ENCODE measurements at places on chromosomes 16 and 17.

GRCh38 chr16:85936816-85937215, 37.9 kb downstream of the IRF8 start:
- DNase-seq = no peak

- DNase-seq = no peak
Observed at GRCh38 chr16:66374176-66374575, 7.7 kb downstream of the CDH5 start.

GRCh38 chr17:28599311-28600184, 723 bp upstream of the SPAG5 start:
- peak; percentile 87 for DNase-seq

- DNase-seq = no peak
Observed at GRCh38 chr17:65888649-65889048, 303.3 kb downstream of the CEP112 start.

DNA sequence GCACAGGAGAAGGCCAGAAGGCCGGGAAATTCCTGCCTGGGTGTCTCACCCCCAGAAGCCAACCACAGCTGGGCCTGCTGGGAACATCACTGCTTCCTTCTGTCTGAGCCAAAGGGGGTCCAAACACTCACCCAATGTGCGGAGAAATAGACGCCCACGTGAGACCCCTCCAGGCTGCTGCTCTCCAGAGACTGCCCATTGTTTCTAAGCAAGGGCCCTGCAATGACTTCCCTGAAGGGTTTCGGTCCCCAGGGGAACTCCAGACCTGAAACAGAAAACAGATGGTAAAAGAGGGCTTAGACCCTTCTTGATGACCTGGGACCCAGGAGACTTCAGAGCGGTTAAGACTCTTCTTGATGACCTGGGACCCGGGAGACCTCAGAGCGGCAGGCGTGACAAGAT, 41.3 kb downstream of the MRM3 start:
- no peak for DNase-seq

DNA sequence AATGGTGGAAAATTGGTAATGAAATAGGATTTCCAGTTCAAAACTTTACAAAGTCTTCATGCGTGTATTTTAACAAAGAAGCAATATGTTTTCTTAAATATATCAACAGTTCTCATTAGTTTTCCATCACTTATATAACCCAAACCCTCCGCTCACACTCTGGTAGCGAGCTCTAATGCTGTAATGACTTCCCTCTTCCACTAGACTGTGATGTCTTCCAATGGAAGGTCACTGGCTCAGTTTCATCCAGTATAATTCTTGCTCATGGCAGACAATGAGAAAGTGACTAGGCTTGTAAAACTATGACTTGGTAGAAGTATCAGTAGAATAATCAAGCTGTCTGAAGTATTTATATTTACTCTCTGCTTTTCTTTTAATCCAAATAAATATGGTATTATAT, 32.8 kb downstream of the NETO2 start:
- peak; percentile 6 for DNase-seq

GRCh38 chr16:30509081-30509765, 17.1 kb downstream of the ZNF768 start:
- no peak for DNase-seq

- no peak for DNase-seq
Observed at GRCh38 chr16:4763791-4764190, 3.2 kb downstream of the ZNF500 start.

DNA sequence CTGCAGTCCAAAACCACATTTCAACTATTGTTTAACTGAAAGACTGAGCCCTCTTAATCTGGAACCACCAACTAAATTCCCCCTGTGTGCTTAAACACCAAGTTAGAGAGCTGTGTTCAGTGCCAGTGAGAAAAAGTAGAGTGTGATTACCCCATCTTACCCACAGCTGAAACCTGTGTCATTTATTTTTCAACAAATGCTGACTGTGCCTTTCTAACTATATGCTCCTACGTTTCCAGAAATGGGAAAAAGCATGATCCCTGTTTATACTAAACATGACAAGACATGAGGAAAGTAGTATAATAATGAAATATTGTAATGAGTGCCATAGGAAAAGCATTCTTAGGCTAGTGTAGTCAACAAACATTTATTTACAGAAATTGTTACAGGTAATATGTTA, 7.4 kb upstream of the TOX3 start:
- no peak for DNase-seq

GRCh38 chr17:42354956-42355843, 33.0 kb downstream of the STAT3 start:
- no peak for DNase-seq

GRCh38 chr17:70366386-70366785, 197.1 kb downstream of the KCNJ2 start:
- no peak for DNase-seq

GRCh38 chr17:66620528-66620927, 214.4 kb upstream of the CACNG5 start:
- DNase-seq = no peak

DNA sequence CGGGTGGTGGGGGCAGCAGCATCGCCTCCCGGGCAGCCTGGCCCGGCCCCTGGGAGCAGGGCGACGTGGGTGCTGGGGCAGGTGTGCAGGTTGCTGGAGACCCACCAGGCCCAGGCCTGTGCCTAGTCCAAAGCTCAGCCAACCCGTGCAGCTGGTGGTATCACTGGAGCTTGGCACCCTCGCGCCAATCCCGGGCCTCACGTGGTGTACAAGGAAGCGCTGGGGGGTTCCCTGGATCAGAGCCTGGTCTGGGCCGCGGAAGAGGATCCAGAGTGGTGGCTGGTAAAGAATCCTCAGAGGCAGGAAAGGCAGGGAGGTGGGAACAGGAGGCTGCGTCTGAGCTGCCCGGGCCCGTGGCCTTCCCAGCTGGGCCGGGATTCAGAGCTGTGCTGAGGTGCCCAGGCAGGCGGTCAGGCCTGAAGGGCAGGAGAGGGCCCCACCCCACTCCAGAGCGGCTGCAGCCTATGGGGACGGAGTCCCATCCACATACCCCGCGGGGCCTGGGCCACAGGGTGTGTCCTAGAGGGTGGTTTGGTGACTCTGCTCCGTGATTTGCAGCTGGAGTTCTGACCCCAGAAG, 36.2 kb downstream of the ZFPM1 start:
- no peak for DNase-seq

DNA sequence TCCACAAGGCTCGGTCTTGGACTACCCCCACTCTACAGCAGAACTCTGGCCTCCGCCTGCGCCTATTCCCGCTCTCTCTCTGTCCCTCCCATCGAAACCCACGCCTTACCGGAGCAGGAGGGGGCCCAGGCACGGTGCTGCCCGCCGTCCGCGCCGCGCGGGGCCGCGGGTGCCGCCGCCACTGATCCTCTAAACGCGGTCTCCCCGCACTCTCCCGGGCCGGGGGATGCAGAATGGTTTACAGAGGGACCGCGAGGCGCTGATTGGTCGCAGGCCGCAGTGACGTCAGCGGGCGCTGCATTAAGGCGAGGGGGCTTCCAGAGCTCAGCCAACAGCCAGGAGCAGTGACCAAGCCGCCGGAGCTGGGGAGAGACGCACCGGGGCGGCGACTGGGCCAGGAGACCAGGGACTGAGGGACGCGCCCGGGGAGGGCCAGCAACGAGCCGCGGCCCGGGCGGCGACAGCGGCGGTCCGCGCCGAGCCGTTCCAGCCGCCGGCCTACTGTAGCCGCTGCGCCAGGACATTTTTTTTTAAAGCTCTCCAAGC, 747 bp upstream of the LHX1 start:
- no peak for DNase-seq

DNA sequence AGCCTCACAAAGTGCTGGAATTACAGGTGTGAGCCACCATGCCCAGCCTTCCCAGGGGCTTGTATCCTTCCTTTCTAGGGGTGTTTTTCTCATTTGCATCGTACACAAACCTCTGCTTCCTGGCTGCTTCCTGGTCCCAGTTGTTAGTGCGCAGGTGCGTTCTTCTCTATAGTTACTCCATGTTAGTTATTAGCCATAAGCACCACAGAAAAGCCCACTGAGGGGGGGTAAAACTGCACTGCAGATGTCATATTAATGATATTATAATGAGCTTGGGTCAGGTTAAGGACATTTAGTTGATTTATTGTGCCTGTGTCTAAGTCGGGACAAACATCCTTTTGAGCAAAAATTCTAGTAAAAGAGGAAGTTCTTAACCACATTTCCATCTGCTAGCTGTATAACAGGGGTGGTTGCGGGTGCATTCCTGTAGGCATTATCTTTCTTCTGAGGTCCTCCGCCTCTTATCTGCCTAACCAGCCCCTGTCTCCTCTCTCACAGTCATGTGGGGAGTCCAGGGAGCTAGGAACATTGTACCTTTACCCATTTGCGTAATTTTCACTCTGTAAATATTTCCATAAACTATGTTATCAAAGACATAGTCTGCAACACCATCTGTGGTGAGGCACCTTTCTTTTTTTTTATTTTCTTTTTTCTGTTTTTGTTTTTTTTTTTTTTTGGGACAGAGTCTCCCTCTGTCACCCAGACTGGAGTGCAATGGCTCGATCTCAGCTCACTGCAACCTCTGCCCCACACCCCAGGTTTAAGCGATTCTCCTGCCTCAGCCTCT, 23.6 kb upstream of the ATF7IP2 start:
- peak; percentile 20 for DNase-seq

DNA sequence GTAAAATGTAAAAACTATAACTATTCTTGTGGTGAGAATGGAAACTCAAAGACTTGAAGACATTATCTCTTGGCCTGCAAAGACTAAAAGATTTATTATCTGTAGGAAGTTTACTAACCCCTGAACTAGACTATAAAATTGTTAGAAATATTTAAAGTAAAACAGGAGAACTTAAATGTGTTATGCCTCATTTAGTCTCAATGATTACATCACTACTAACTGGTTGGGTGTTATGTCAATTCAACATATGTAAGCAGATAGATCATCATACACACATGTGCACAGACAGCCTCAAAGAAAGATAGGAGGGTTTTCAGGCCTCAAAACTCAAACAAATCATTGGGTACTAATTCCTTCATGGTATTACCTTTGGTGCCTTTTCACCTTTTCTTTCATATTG, 7.6 kb downstream of the STX8 start:
- DNase-seq = no peak

DNA sequence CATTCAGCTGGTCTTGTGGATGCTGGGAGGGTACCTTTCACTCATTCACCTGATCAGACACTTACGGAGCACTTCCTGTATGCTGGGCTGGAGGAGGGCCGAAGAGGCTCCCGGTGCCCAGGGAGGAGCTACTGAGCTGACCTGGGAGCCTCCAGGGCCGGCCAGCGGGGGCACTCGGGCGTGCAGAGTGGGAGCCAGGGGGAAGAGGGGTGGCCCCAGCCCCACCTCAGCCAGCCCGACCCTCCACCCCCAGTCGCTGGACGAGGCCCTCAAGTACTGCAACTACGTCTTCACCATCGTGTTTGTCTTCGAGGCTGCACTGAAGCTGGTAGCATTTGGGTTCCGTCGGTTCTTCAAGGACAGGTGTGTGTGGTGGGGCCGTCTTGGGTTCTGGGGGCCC, 10.3 kb downstream of the TPSG1 start:
- no peak for DNase-seq

DNA sequence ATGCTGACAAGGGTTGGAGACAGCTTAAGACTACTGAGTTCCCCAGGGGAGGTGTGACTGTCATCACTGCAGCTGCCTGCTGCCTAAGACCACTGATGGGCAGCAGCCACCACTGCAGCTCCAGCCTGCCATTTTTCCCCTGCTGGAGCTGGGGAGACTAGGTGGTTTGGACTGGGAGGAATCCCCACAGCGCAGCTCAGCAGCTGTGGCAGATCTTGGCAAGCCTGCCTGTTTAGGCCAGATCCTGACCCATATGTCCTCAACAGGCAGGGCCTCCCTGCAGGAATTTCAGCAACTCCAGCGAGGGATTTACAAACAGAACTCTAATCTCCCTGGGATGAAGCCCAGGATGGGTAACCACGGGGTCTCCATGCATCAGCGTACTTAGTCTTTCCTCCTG, 356.4 kb upstream of the TOM1L1 start:
- no peak for DNase-seq

- DNase-seq = no peak
Observed at GRCh38 chr16:79928142-79928873, 327.8 kb upstream of the MAF start.

DNA sequence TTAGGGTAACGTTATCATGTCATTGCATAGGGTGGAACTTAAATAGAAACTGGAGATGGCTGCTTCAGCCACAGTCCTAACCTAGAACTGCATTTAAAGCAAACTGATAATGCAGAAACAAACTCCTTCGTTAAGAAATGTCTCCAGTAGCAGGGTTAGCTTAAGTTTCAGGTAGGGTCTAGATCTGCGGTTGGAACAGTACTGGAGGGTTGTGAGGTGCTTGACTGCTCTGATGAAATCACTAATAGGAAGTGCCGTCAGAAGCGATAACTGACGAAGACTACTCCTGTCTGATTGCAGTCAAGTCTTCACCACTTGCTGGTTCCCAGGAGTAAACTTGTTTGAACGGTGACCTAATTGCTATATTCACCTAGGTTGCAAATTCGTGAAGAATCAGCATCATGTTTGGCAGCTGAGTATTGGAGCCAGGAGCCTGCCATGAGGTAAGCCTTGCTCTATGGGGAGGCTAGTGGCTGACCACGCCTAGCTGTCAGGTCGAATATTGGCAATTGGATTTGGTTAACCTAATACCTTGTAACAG, 24.5 kb downstream of the TRPV2 start:
- DNase-seq = peak; percentile 43

GRCh38 chr16:25633549-25633948, 58.2 kb upstream of the HS3ST4 start:
- DNase-seq = peak; percentile 6

DNA sequence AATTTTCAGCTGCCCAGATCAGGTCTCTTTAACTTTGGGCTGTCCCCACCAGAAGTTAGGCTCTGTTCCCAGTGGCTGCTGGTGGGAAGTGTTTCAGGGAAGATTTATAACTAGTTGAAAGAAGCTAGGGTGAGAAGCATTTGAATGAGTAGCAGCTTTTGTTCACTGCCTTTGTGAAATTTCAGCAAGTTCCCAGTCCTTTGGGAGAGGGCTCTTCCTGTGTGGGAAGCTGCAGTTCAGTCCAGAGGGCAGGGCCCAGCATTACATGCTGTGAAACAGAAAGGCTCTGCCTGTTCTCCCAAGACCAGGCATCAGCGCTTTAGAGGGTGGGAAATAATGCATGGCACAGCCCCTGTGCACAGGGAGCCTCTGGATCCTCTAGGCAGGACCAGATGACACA, 17.8 kb downstream of the PROCA1 start:
- DNase-seq = no peak

- DNase-seq = peak; percentile 44
Observed at GRCh38 chr16:1979271-1980029, 1.8 kb downstream of the NOXO1 start.

DNA sequence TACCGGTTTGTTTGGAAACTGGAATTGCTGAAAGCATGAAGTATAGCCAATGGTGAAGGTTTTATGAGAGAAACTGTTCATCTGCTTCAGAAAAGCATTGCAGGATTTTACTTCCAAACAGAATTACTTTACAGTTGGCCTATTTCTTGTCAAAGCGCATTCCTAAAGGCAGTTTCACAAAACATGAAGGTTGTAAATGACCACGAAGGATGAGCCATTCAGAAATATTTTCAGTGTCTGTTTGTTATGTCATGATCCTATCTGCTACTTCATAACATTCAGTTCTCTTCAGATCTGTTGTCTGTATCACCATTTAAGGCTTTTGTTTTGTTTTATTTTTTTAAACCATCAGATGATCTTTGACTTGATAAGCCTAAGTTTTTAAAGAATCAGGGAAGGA, 45.7 kb downstream of the AATF start:
- DNase-seq = no peak

All from suppressor macrophage (primary cell).